Left ventricle myocardium inferior (tissue), 1 donor: ENCODE measurements at places on chromosomes 16 and 17.

- no peak for DNase-seq
Measured at GRCh38 chr16:49583911-49584310, 210.3 kb downstream of the C16orf78 start.

DNA sequence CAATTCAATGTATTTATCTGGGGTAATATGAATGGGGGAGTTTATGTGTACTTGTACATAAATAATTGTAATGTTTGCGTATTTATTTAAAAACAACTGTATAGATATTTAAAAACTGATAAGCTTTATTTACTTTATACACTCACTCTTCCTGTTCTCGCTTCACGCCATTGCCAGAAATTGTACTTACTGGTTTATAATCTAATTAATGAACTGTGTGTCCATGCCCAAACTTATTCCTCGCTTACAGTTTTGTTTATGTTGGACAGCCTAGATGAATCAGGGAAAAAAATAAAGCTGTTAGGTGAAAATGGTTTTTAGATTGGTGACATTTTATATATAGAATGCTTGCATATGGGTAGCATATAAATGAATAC lies 30.8 kb downstream of the AATF start:
- no peak for DNase-seq

DNA sequence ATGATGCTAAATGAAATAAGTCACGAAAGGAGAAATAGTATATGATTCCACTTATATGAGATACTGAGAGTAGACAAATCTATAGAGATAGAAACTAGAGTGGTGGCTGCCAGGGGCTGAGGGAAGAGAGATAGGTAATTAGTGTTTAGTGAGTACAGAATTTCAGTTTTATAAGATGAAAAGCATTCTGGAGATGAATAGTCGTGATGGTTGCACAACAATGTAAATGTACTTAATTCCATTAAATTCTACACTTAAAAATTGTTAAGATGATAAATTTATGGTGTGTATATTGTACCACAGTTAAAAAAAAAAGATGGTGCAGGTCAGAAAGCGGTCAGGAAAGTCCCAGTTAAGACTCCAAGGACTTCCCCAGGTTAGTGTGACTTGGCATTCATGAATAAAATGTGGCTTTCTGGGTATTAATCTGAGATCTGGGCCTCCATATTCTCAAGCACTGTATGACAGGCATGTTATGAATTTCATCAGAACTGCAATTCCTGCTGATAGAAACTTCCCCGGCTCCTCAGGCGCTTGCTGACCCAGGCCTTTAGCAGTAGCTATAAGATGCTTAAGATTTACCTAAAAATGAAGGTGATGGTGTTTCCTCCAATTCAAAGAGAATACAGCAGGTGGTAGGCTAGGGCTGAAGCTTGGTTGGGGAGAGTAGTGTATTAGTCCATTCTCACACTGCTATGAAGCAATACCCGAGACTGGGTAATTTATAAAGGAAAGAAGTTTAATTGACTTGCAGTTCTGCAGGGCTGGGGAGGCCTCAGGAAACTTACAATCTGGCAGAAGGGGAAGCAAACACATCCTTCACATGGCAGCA lies 115.3 kb upstream of the SOX9 start:
- no peak for DNase-seq

DNA sequence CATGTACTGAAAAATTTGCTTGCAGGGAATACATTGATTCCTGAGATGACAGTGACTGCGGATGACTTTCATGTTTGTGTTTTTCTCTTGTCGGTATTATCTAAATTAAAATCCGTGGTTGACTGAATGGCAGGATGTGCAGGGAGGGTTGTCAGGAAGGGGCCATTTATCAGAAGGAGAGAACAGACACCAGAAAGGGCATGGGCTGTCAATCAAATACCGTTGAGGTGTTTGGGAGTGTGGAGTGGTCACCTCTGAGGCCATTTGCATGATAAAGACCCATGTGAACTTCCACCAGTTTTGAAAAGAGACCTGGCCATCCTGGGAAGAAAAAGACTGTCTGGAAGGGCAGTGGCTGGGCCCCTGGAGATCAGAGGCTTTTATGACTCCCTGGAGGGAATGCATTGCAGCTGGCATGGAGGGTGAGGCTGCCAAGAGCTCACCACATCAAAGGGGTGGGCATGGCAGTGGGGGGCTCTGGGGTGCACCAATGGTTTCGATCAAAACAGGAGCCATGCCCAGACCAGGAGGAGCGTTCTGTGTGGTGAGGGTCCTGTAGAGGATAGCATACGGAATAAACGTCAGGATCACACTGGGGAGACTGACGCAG lies 67.1 kb downstream of the CYLD start:
- DNase-seq: no peak

DNA sequence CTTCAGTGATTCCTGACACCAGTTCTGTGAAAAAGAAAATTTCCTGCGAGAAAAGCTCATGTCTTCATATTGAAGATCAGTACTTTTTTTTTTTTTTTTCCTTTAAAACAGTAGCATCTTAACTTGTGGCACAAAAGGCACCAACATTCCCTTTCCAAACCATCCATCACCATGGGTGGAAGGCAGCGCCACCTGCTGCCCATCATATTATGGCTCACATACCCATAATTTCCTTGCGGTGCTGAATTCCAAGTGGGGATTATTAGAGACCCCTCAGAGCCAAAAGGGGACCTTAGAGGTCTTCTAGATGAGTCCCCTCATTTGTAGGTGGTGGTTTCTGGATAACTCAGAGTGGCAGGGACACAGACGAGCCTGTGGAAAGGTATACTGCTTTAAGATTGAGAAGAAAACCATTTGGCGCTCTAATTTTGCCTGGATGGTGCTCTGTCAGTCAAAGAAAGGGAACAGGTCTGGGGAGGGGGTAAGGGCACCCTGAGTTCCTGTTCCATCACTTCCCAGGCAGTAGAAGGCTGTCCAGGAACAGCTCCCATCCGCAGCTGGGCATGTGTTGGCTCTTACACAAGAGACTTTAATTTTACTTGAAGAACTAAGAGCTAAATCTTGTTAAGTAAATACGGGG lies 7.9 kb upstream of the SOST start:
- peak; percentile 57 for DNase-seq

GRCh38 chr16:4244254-4245076 lies 2.6 kb upstream of the SRL start:
- no peak for DNase-seq

DNA sequence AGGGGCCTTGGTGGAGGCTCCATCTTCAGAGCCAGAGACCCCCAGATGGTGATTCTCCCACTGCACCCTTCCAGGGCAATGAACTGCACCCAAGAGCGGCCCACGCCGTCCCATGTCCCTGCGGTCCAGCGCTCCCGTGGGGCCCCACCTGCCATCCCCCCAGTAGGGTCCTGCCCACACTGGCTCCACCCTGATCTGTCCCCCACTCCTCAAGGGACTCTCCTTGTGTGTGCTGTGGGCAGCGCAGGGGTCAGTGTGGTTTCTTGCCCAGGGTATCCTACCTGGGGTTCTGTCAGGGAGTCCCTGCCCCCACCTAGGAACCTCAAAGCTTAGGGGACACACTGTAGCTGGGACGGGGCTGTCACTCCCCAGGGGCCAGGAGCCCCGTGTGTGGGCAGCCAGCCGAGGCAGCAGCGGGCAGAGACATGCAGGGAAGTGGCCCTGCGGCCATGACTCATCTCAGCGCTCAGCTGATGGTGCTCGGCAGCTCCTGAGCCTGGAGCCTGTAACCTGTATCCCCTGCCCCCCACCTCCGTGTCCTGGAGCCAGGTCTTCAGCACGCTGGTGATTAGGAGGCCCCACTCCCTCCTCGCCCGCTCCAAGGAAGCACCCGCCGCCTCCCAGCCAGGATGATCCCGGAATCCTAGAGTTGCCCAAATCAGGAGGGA lies 35.7 kb upstream of the SSTR5 start:
- DNase-seq: no peak

DNA sequence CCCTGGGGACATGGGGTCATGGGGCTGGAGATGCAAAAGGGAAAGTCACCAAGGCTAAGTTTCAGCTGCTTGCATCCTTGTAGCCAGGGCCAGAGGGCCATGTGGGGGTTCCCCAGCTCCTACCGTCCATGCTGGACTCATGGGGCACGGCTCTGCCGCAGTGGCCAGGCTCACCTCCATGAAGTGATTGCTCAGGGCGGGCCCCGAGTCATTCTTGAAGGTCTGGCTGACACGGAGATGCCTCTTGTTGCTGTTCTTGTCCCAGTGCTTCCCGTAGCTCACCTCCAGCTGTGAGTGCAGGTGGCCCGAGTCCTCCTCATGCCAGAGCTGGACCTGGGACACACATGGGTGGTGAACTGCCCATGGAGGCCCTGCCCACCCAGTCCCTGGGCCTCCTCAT lies 114.5 kb downstream of the RMI2 start:
- DNase-seq: no peak
